Lung microvascular endothelial cell (primary cell): ENCODE measurements at places on chromosomes 1 and 21. TPM values are rescaled to one million over a fixed set of nuclear protein-coding genes. Genes with fewer than 3 reads are reported as not detected.

Gene ARTN
- total RNA-seq, result not detected in 2 replicates

Gene DAB1
- total RNA-seq, result not detected in 2 replicates

DNA sequence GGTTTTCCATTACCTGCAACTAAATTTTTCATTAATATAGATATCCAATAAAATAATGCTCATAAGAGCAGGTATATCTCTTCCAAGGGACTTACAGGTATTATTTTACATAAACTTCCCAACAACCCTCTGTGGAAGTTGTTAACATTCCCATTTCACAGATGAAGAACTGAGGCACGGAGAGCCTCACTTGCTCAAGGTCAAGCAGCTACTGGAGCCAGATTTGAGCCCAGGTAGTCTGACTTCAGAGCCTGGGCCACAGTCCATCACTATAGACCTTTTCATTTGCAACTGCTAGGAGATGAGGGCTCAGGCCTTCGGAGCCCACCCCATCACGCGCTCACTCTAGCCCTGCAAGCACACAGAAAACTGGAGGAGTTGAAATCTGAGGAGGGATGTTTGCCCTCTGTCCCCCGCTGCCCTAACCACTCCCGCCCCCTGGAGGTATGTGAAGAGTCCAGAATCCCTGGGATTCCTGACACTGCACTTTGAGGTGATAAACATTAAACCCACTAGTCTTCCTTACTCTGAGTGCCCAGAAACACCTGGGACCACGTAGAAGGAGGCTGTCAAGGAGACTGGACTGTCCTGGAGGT, 11.7 kb upstream of the ALPL start:
- DNase-seq, result no peak

Gene RCSD1
- total RNA-seq, result 21.4 and 99.8 TPM in 2 replicates

DNA sequence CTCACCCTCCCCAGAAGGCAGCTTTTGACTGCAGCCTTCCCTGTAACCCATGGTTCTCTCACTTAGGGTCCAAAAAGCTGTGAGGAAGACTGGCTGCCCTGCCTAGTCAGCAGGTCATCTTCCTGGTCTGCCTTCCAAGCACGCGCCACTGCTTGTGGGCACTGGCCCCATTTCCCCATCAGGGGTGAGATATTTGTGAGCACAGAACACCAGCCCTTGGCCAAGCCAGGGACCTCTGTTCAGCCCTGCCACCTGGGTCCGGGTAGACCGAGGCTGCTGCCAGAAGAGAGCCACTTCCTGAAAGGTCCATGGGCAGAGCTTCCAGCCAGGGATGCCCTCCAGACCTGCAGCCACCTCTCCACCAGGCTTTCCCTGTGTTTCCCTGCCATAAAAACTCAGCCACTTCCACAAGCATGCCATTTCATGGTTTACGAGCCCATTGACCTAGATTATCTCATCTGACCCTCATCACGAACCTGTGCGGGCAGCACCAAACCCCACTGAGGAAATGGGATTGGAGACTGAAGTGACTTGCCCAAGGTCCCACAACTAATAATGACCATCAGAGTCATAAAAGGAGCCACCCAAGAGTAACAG, 40.5 kb downstream of the GLIS1 start:
- no peak for DNase-seq

Gene DIO1
- not detected in 2 replicates for total RNA-seq

Gene NPR1
- total RNA-seq, result 5.9 and 17.3 TPM in 2 replicates
